ENCODE measurements at places on chromosomes 7 and 10.

DNA sequence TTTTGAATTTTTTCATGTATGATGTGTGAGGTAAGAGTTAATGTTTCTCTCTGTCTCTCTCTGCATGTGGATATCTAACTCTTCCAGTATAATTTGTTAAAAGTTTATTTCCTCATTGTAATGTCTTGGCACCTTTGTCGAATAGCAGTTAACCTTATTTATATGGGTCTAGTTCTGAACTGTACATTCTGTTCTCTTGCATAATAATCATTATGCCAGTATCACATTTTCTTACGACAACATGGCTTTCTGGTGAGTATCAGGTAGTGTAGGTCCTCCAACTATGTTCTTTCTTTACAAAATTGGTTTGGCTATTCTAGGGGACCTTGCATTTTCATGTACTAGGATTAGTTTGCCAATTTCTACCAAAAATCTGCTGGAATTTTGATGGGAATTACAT is 337.0 kb upstream of the FZD8 start:
- DNase-seq: no peak

- no peak for DNase-seq
Observed at GRCh38 chr7:110388457-110388856, 702.5 kb upstream of the LRRN3 start.

DNA sequence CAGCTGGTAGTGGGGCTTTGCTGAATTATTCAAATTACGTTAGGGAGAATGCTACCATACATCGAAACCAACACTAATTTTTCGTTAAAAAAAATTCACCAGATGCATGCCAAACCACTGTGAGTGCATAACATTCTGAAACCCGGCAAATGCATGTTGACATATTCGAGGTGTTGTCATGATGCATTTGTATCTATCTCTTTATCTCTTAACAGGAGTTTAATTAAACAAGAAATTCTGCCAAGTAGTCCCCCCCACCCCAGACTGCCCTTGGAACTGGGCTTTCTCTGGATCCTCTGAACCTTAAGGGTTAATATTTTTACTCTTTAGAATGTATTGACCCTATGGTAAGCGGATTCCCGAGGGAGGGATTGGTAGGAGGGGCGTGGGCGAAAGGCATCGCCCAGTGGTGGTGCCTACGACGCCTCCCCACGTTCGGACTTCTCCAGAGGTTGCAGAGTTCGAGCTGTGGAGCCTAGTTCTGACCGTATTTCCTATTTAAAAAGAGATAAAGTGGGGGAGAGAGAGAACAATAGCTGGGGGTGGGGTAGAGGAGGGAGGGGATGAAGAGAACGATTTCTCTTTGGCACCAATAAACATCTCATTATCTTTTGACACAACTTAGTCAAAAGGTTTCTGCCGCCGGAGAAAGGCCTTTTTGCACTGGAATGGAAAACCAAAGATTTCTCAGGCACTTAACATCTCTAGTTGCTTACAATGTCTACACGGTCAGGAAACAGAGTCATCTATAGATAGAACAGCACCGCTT is 7.2 kb downstream of the DLX6 start:
- no peak for DNase-seq

- DNase-seq: no peak
Observed at GRCh38 chr7:1586126-1586826, 16.4 kb upstream of the PSMG3 start.

DNA sequence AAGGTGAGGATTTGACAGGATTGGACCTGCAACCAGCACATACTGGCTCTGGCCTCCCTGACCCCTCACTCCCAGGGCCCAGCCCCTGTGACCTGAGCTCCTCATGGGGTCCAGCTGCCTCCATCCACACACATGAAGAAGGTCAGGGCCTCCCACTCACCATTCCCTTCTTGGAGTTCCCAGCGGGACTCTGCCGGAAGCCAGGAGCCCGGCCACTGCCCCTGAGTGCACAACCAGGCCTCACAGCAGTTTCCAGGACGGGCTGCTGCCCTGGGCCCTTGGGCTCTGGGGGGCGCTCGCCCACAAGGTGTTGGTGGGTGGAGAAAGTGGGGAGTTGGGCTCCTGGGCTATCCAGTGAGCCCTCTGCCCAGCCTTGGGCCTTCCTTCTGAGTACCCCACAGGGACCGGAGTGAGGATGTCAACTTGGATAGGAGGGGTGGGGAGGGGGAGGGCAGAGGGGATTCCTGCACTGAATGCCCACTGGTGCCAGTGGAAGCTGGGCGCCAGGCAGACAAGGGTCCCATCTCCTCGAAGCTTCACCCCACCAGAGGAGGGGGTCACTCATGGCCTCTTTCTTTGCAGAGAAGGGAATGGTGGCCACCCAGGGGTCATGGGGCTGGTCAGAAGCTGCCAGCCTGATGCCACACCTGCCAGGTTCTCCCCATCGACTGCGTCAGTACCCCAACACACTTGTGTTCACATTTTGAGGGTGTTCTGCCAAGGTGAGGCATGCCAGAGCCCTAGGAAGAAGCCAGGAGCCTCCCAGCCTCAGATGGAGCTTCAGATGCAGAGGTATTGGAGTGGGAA is 115.3 kb downstream of the PTPN20 start:
- DNase-seq: no peak

- DNase-seq: no peak
Observed at GRCh38 chr10:70379581-70380176, 2.7 kb downstream of the LRRC20 start.

GRCh38 chr7:148622887-148623585 is 32.5 kb downstream of the C7orf33 start:
- no peak for DNase-seq

GRCh38 chr7:87474533-87475358 is 734 bp downstream of the ABCB4 start:
- DNase-seq: no peak

- DNase-seq: no peak
Observed at GRCh38 chr10:45180946-45181875, 134.2 kb downstream of the OR13A1 start.

GRCh38 chr7:70647801-70648498 is 484.0 kb upstream of the GALNT17 start:
- DNase-seq: no peak

DNA sequence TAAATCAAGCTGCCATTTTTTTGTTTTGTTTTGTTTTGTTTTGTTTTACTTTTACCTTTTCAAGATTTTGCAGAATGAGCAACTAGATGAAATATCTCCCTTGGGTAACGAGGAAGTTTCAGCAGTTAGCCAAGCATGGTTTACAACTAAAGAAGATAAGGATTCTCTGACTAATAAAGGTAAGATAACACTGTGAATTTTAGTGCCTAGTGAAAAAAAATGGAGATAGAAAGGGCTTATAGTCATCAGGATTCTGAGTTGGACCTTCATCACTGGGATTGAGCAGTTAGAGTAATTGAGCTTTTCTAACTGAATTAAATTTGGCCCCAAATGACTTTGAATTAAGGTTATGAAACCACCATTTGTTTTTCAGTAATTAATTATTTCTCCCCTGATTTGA is 21.2 kb downstream of the DMTF1 start:
- no peak for DNase-seq

DNA sequence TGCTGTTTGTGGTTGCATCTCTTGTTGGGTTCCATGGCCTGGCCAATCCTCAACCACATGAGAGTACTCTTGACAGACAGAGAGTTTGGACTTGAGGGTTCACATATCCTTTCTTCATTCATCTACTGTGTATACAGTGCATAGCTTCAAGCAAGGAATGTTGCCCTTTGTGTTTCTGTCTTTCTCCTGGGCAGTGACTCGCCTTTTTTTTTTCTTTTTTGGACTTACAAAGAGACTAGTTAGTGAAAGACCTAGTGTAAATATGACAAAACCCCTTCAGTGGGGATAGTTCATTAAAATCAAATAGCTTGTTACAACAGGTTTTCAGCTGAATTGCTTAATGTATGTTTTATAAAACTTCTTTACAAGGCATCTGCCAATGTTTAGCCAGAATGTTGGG is 290.2 kb downstream of the FGFR2 start:
- no peak for DNase-seq

- DNase-seq: no peak
Observed at GRCh38 chr10:22693860-22694259, 20.5 kb downstream of the PIP4K2A start.

GRCh38 chr7:106122713-106123112 is 10.6 kb upstream of the SYPL1 start:
- DNase-seq: no peak

DNA sequence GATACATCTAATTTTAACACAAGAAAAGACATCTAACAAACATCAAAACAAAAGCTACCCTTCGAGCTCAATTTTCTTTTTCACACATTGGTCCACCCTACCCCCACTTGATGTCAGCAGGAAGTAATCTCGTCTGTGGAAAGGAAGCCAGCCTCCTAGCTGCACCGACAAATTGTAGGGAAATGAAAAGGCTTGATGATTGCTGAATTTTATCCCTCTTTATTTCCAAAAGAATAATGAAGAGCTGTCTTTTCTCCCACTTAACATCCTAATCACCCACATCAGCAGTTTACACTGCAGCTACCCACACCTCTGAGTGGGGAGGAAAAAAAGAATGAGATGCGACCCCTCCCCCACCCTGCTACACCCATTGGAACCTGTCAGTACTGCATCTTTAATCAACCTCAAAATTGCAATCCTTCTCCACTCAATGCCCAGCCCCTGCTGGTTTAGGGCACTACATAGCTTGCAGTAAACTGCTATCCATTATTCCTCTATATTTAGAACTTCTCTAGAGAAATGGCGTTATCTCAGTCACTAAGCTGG is 10.6 kb upstream of the CPVL start:
- no peak for DNase-seq

- no peak for DNase-seq
Observed at GRCh38 chr7:52540041-52540440, 495.4 kb upstream of the POM121L12 start.

GRCh38 chr7:149883452-149883861 is 9.7 kb downstream of the ATP6V0E2 start:
- DNase-seq: no peak

- no peak for DNase-seq
Observed at GRCh38 chr10:27550823-27551222, 46.7 kb downstream of the RAB18 start.

GRCh38 chr7:149048805-149049204 is 20.5 kb upstream of the PDIA4 start:
- DNase-seq: no peak

- no peak for DNase-seq
Observed at GRCh38 chr10:21212348-21212747, 313.1 kb downstream of the SKIDA1 start.

DNA sequence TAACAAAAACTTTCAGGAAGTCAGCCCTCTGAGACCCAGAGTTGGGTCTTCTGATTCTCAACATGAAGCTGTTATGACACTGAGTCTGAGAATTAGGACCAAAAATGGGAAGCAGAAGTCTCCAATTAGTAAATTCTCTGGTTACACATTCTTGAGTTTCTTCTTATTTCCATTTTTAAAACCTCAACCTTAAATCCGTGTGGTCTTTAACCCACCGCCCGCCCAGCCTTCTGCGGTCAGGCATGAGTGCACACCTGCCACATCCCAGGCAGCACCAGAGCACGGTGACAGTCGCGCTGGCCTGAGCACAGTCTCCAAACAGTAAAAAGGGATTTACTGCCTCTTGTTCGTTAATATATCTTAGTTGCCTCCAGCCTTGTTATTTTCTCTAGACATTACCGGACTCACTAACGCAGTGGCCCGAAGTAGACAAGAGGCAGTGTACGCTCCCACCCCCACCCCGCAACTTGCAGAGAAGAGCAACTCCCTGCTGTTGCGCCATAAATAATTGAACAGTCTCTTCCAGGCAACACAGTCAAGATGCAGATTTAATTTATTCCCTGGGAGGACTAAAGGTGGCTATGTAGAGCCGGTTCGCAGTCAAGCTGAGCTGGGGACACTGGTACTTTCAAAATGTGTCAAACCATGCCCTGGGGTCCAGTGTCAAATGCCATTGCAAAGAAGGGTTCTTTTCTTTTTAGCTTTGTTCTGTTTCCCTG is 147.0 kb upstream of the CELF2 start:
- no peak for DNase-seq
